Naive B cell (primary cell): ENCODE measurements at places on chromosomes 7 and 10.

GRCh38 chr7:130919316-130920103 lies 185.5 kb upstream of the KLF14 start:
- DNase-seq: no peak

GRCh38 chr7:80779456-80779855 lies 139.4 kb downstream of the SEMA3C start:
- no peak for DNase-seq

GRCh38 chr7:151505433-151505832 lies 14.3 kb downstream of the RHEB start:
- DNase-seq: no peak

DNA sequence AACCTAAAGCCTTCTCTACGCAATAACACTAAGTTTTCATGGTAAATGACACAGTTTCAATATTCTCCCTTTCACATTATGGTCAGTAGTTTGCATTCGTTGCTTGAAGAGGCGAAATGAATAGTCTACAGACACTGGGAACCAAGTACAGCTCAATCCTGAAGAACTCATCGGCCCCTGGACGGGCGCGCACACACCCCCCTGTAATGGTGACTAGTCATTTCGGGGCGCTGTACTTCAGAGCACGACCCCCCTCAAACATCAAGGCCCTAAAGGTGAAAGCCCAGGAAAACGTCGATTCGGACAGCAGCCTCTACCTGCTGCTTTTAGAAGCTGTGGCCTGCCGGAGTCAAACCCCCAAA lies 1.0 kb downstream of the NT5C2 start:
- no peak for DNase-seq

DNA sequence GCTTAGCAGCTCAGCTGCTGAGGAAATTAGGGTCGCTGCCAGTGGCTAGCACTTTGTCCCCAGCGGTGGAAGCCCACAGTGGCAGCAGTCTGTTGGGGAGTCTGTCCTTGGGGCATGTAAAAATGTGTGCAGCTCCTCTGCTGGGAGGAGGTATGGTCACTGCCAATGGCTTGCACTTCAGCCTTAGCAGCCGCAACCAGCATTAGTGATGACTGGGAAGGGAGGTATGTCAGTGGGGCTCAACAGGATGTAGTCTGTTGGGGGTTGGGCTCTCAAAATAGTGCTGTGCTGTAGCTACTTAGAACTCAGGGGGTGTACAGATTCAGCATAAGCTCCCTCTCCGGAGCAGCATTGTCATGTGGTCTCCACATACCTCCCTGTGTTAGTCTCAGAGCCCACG lies 189.9 kb downstream of the ZEB1 start:
- DNase-seq: no peak

- DNase-seq: no peak
Measured at GRCh38 chr10:13462551-13462950, 66.3 kb downstream of the BEND7 start.

DNA sequence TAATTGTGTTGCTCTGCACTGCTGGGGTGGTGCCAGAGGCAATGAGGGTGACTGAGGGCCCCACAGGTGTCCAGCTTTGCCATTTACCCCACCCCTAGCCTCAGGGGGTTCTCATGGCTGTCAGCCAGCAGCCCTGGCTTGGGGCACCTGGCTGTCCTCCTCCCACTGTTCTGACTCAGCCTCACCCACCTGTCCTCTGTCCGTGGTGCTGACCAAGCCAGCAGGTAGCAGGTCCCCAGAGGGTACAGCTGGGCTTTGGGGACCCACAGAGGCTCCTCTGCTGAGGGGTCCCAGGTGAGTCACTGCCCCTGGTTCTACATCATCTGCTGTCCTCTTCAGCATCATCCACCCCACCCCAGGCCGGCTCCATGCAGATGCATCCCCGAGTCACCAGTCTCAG lies 32.2 kb upstream of the ZNF716 start:
- no peak for DNase-seq

DNA sequence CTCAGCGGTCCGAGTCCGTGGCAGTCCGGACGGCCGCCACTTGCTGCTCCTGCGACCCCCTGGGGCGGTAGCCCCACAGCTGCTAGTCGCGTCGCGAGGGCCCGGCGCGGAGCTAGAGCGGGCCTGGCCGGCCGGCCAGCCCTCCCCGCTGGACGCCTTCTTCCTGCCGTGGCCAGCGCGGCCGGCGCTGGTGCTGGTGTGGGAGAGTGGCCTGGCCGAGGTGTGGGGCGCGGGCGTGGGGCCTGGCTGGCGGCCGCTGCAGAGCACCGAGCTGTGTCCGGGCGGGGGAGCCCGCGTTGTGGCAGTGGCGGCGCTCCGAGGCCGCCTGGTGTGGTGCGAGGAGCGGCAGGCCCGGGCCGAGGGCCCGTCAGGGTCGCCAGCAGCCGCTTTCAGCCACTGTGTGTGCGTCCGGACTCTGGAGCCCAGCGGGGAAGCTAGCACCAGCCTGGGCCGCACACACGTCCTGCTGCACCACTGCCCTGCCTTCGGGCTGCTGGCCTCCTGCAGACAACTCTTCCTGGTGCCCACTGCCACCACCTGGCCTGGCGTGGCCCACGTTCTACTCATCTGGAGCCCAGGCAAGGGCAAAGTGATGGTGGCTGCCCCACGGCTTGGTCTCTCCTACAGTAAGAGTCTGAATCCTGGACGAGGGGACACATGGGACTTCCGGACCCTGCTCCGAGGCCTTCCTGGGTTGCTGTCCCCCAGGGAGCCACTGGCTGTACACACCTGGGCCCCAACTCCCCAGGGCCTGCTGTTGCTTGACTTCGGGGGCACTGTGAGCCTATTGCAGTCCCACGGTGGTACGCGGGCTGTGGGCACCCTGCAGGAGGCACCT lies 631 bp downstream of the HPS6 start:
- no peak for DNase-seq
